ENCODE measurements at places on chromosomes 12 and 14.

DNA sequence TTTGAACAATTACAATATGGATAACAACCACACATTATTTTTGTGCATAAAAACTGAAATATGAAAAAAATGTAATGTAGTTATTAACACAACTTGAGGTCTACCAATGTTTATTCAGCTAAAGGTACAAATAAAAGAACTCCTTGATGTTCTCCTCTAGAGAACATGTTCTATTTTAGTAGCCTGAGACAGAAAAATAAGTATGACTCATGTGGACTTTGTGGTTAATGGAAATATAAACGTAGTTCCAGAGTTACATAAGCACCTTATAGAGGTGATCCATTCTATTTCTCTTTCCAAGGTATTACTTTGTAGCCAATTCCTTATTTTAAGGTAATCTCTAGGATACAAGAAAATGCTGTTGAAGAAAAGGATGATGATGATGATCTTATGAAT is 25.7 kb downstream of the ALKBH1 start:
- DNase-seq = no peak

DNA sequence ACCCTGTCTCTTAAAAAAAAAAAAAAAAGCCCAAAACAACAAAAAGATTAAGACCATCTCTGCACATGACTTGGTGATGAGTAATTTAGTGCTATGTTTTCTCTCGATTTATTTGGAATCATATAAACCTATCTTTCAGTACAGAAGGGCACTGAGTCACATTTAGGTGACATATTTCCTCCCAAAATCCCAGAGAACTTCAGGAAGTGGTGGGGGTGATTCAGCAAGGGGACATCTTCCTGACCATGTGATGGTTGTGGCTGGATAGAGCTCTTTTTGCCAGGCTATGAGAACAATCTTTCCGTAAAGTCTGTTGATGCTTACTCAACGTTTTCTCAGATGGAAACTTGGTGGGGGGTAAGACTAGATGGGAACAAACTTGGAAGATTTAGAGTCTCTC is 50.0 kb downstream of the PPFIBP1 start:
- no peak for DNase-seq

- no peak for DNase-seq
Observed at GRCh38 chr12:11654338-11654737, 4.9 kb downstream of the ETV6 start.

GRCh38 chr14:89524990-89525667 is 108.1 kb upstream of the FOXN3 start:
- no peak for DNase-seq

GRCh38 chr12:1913377-1914113 is 4.9 kb downstream of the CACNA2D4 start:
- DNase-seq = peak; percentile 31

DNA sequence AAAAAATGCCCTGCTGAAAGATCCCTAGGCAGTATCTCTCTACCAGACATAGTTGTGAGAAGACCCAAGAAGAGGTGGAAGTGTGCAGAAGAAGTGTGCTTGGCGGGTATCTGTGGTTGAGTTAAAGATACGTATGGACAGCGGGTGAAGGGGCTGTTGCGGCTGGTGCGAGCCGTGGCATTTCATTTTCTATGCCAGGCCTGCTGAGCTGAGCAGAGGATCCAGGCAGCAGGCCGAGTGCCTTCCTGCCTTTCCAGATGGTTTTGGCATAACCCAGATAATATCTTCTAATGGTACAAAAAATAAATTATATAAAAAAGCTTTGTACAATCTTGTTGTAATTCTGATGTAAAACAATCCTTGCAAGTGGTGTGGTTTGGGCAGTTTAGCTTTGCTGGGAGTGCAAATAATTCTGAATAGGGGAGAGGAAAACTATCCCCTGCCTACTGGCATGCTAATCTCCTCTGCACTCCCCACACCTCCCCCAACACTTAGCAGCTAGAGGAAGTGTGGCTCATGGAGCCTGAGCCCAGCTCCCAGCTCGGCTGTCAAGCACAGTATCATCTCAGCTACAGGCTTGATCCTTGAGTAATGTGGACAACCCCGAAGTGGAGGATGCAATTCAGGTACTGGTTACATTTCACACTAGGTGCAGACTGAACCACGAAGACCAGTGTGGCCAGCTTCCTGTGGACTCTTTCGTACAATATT is 168.9 kb downstream of the VRK1 start:
- DNase-seq = no peak

DNA sequence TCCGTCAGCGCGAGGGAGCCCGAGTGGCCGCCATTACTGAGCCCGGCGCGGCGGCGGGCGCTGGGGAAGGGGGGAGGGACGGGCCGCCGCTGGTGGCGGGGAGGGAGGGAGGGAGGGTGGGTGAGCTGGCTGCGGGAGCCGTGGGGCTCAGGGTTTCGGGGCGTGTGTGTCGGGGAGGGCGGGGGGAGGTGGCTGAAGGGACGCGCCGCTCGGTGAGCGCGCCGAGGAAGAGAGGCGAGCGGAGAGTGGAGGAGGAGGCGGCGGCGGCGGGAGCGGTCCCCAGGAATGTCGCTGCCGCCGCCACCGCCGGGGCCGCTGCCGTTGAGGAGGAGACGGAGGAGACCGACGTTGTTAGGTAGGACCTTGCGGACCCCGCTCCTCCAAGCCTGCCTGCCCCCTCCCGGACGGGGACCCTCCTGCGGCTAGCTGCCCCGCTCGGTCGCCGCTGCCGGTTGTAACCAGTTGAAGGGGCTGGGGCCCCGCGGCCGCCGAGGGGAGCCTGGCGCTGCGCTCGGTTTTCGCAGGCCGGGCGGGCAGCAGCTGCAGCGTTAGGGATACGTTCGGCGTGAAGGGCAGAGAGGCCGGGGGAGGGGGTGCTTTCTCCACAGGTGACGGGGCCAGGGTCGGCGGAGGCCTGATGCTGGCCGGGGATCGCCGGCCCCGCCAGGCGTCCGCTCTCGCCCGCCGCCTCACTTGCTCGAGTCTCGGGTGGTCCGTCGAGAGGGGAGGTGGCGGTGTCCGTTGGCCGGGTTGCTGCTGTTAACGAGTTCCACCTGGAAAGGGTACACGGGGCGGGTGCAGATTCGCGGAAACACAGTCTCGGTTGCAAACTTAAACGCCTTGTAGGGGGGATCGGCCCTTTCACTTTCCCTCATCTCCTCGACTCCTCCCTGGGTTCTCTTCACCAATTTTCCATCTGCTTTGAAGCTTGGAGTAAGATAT is at the start of gene ARHGAP5:
Gene ARHGAP5, plus strand, starts transcription at position 224 of the 942 bp plus-strand sequence. CDS start 13,366 bp downstream, outside the sequence.
- peak; percentile 87 for DNase-seq

DNA sequence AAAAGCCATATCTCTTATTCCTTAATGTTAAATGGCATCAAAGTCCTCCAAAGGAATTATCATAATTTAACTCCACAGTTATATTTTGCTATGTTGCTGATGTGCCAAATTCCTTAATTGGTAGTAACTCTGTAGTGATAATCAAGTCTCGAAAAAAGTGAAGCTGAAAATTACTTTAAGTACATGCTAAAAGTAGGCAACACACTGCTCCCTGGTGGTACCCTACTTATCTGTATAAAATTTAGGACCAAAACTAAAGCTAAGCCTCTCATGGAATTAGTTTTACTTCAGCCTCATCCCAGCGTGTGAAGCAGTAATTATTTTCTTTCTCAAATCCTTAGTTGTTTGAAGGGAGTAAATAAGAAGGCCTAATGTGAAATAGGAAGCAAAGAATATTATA is 132.8 kb downstream of the TTLL5 start:
- DNase-seq = no peak

DNA sequence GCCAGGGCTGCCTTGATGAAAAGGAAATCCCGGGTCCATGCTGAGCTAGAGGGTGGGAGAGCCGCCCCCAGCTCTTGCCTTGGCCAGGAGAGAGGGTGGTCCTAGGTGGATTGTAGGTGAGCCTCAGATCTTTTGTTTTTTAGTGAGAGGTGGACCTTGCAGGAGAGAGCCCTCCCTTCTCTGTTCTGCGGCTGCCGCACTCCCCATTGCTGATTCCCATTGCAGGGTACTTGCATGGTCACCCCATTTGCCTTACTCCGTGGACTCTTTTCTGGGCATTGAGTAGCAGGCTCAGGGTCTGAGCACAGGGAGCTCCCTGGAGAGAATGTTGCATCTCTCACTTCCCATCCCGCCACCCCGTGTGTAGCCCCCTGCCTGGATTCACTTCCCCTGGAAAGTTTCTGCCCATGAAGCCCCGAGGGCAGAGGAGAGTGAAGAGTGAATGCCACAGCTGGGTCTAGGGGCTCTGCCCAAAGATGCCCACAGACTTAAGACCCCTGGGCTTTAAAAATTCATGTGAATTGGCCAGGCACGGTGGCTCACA is 10.2 kb downstream of the VASH1 start:
- DNase-seq = no peak

DNA sequence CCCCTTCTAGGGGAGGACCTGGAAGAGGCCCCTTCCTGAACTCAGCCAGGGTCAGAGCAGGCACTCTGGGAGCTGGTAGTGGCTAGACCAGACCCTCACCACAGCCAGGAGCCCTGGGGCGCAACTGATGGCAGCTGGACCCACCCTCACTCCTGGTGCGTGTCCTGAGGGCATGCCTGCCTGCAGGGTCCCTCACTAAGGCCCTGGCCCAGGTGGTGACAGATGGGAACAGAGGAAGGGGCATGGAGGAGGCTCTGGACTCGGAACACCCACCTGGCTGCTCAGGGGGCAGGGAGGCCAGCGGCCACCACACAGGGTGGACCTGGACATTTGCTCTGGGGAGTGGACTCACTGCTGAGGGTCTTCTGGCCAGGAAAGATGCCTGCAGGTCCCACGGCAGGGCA is 342.2 kb upstream of the SFSWAP start:
- no peak for DNase-seq

GRCh38 chr12:111409780-111410430 is 4.2 kb downstream of the SH2B3 start:
- DNase-seq = peak; percentile 65

GRCh38 chr12:122203301-122204166 is at the start of gene B3GNT4:
Gene B3GNT4, plus strand, starts transcription at chr12:122203709. Its CDS starts 910 bp downstream, at chr12:122204619.
- DNase-seq = peak; percentile 72

GRCh38 chr14:67131691-67132090 is 57.5 kb upstream of the GARIN2 start:
- DNase-seq = no peak

GRCh38 chr14:50354527-50354926 is 42.2 kb downstream of the CDKL1 start:
- no peak for DNase-seq

DNA sequence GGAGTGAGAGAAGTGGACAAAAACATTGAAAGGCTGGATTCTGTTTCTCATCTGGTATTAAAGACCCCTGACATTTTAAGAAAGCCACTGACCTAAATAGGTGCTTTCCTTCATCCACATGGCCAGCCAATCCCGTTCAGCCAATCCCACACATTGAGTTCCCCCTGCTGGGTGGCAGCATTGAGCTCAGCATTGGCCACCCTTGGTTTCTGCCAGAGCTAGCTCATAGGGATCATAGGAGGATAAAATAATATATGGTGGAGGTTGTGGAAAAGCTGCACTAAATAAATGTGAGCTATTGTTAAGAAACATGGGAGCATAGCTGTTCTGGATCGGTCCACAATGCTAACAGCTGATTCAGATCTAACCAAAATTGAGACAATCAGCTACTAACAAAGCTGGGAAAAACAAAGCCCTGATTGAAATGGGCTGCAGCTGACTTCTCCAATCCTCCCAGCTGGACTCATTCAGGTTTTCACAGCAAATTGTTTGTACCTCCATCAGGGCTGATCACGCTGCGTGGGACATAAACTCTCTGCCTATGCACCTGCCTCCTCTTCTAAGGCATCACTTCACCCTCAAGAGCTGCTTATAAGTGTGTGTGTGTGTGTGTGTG is 256.5 kb downstream of the EMP1 start:
- no peak for DNase-seq

- DNase-seq = no peak
Observed at GRCh38 chr14:92404421-92404820, 81.5 kb downstream of the SLC24A4 start.

DNA sequence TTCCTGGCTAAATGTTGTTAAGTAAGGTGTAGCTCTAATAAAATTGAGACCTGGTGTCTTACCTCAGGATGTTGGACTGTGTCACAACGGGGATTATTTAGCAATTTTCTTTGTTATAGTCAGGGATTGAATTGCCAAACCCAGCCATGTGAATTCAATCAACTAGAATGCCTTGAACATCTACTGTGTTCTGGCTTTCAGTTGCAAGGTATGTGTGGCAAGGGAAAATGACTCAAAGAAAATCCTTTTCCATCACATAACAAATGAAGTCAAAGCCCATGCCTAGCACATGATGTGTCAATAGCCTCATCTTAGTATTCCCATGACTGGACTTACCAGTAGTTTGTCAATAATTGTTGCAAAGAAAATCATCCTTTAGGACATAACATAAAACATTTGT is 519.8 kb upstream of the FLRT2 start:
- DNase-seq = no peak

DNA sequence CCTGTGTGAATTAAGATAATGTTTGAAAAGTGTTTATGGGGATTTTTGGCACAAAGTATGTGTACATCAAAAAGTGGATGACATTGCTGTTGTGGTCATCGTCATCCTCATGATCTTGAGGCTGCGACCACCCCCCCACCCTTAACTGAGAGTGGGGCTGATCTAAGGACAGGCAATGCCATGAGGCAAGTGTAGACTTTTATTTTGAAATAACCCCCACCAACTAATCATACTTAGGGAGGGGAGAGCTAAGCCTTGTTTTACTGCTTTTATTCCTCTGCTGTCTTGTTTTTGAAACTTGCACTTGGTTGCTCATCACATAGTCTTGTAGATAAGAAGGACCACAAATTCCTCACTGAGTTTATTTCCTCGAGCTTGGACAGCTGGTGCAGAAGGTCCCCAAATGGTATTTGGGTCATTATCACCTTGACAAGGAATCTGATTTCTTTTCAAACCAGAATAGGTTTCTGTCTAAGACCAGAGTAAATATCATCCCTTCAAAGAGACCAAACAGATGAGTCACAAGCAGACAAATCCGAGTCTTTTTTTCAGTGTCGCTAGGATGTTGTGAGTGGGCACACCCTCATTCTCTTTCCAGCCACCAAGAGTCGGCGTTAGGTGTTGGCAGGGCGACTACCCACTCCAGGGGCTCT is 23.9 kb upstream of the SMOC1 start:
- no peak for DNase-seq

DNA sequence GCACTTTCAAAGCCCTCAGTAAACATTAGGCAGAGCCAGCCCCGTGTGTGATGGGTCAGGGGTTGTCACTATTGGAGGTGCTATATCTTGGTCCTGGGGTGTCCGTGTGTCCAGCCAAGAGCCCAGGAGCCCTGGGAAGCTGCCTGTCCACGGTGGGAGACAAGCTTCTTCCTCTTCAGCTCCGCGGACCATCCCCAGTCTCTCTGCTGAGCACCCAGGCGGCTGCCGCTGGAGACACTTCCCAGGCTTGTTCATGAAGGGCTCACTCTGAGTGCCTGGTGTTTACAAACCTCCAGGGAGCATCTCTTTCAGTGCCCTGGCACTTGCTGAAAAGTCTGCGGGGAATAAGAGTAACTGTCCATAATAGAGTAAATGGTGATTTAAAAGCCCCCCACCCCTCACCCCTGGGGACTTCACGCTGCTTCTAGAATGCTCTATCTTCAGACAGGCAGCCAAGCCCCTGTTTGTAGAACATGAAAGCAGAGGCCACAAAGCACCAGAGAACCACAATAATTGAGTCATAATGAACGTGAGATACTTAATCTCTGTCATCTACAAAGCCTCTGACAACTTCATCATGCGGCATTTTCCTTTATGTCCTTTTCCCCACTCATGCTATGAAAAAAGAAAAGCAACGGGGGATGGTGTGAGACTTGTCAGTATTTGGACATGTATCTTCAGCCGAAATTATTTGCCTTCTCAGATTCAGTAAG is 178.6 kb downstream of the TMEM132C start:
- no peak for DNase-seq

- DNase-seq = no peak
Observed at GRCh38 chr14:77475432-77476115, 17.7 kb downstream of the AHSA1 start.

- DNase-seq = no peak
Observed at GRCh38 chr12:93521225-93522080, 51.0 kb upstream of the SOCS2 start.

GRCh38 chr12:18629916-18630315 is 107.9 kb downstream of the PLCZ1 start:
- DNase-seq = no peak
